ENCODE measurements at places on chromosomes 3 and 15.
A peak's percentile ranks its signal among the peaks of the same experiment; 100 is the strongest.

GRCh38 chr3:151709847-151710246 is 23.9 kb upstream of the AADACL2 start:
- DNase-seq = no peak

DNA sequence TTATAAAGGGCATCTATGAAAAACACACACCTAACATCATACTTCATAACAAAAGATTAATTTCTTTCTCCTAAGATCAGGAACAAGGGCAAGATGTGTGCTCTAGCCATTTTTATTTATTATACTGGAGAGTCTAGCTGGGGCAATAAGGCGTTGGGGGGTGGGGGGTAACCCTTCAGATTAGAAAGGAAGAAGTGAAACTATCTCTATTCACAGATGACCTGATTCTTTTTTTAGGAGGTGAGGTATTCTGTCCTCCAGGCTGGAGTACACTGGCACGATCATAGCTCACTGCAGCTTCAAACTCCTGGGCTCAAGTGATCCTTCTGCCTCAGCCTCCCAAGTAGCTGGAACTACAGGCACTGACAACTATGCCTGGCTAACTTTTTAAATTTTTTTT is 89.5 kb upstream of the MANF start:
- no peak for DNase-seq

DNA sequence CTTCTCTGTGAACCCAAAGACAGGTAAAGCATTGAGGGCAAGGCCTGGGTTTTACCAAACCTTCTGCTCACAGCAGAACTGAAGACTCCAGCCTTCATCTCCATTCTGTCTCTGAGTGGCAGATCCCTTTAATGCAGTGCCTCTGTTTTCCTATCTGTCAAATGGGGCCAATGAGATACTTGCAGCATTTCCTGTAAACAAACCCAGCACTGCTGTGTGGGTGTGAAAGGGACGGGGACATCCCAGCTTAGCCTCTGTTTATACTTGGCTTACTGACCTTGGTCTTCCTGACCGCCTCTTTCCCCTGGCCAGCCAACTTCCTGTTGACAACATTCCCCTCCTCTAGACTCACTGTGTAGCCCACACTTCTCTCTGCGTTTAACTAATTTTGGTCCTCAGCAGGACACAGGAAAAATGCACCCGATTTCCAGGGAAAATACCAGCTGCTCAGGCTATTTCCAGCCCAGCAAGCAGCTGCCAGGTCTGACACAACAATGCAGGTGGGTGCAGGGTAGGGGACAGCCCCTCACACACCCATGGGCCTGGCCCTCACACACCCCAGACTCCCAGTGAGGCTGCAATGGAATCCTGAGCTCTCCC is 105.9 kb upstream of the HERC1 start:
- DNase-seq = peak; percentile 25

- no peak for DNase-seq
Measured at GRCh38 chr15:83837945-83838571, 184.1 kb downstream of the ADAMTSL3 start.

DNA sequence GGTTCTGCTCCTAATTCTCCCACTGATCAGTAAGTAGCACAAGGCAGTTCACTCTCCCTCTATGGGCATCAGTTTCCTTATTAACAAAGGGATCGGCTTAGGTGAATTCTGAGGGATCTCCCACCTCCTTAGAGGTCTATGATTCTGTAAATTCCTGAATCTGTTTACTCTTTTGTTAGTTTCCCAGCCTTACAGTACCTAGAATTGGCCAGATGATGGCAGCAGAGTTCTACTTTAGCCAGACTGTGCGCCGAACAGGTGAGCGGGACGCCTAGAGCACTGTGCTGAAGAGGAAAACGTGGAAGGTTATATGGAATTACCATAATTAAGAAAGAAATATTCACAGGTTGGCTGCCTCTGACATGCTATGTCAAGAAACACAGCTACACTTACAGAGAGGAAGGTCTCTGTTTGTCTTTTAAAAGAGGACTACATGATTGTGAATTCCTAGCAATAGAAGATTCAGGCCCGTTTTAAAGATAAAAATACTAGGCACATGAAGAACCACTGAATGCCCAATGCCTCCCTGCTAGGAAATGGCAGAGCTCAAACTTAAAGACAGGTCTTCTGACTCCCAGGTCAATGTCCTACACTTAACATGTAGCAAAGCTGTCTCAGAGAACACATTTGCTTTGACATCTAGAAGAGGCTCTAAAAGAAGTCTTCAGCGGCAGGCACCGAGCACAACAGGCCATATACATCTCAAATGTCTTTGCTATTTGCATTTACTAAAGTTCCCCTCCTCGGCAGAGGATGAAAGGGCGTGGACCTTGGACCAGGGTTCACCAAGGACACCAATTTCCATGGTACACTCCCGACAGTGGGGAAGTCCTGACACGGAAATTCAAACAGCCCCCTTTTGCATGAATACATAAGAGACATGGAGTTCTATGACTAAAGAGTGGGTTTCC is 259.9 kb downstream of the FGF12 start:
- DNase-seq = peak; percentile 58

DNA sequence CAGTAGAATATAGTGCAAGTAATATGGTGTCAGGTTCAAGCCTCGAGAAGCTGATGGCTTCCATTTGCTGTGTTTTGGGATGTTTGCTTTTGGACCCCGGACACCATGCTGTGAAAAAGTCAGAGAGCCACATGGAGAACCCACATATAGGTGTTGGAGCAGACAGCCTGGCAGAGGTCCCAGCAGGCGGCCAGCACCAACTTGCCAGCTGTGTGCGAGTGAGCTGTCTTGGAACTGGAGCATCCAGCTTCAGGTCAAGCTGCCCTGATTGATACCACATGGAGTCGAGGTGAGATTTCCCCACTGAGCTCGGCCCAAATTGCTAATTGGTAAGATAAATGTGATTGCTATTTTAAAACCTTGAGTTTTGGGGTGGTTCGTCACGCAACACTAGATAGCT is 185.7 kb upstream of the TBL1XR1 start:
- no peak for DNase-seq

Data from muscle of back (tissue), 13 donors.